ENCODE measurements at places on chromosomes 4 and X. TPM values are rescaled to one million over a fixed set of nuclear protein-coding genes. Genes with fewer than 3 reads are reported as not detected.
A peak's percentile ranks its signal among the peaks of the same experiment; 100 is the strongest.

The TRIML2 gene
- total RNA-seq = not detected

The XAGE1A gene
- total RNA-seq = not detected

GRCh38 chr4:73869130-73870055, at the start of gene CXCL1:
Gene CXCL1 (plus strand): TSS chr4:73869393. CDS start chr4:73869471, 78 bp downstream.
- DNase-seq = peak; percentile 52

GRCh38 chr4:184315675-184316359, 98.1 kb upstream of the ENPP6 start:
- DNase-seq = no peak

GRCh38 chrX:40893251-40893910, 158.0 kb upstream of the MED14 start:
- no peak for DNase-seq
